ENCODE measurements at places on chromosomes 6 and 20.

GRCh38 chr6:73854998-73855718 is 159.2 kb downstream of the CD109 start:
- no peak for DNase-seq

GRCh38 chr6:2937627-2938003 is 33.8 kb downstream of the SERPINB6 start:
- no peak for DNase-seq

GRCh38 chr6:169886631-169887227 is 135.3 kb downstream of the ERMARD start:
- no peak for DNase-seq

GRCh38 chr20:20173254-20173653 is 120.9 kb downstream of the CFAP61 start:
- no peak for DNase-seq

DNA sequence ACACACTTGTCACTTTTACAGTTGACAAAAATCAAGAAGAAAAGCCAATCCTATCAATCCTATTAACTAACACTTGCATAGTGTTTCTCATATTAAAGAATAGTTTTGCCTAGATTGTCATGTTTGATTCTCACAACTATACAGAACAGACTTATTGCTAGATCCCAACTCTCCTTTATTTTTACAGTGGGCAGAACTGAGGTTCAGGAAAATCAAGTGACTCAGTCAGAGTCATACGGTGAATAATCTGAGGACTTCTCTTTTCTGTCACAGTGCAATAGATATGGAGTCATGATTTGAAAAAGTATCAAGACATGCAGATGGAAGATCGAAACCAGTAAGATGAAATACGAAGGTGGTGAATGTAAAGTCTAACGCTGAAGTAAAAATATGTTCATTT is 195.1 kb upstream of the CITED2 start:
- DNase-seq = no peak

DNA sequence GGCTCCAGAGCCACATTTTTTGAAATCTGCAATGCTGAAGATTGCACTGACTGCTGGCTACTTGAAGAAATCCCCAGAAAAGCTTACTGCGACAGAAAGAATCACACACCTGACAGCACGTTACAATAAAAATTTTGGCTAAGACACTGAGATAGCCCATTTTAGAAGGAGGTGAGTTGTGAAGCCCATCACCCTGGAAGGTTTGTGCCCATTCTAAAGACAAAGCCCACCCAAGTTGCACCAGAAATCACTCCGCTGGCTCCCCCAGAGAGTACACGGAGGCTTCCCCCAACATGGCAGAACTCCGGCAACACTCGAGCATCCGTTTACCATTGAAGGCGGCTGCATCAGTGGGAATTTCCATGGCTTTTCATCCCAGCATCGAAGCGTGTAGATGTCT is 29.4 kb downstream of the LPA start:
- no peak for DNase-seq

DNA sequence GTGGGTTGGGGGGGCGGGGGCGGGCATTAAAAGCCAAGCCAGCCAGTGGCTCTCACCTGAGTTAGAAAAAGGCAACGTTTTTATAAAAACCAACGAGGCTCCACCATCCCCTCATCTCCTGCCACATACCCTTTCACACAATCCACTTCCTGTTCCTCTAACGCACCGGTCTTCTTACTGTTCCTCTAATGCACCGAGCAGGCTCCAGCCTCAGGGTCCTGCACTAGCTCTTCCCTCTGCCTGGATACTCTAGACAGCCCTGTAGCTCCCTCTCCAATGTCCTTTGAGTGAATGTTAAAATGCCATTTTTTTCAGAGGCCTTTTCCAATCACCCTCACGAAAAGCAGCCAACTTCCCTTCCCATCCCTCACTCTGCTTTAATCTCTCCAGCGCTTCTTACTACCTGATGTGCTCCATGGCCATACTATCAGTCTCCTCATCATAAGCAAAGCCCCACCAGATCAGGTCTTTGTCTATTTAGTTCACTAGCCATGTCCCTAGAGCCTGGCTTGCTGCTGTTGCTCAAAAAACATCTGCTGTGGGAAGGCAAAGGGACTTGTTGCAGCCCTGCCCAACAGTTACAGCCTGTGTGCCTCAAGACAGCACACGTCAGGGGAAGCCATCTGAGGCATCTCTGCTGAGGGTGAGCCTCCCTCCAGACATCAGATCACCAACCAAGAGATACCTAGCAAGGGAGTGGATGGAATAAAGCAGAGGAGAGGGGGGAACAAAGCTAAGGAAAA is 3.9 kb downstream of the FKBP1A start:
- DNase-seq = no peak

GRCh38 chr6:3791526-3792203 is 40.2 kb upstream of the PXDC1 start:
- DNase-seq = no peak

- no peak for DNase-seq
Observed at GRCh38 chr6:27477318-27478013, 4.6 kb upstream of the ZNF184 start.

- DNase-seq = no peak
Observed at GRCh38 chr6:4128072-4128471, 7.3 kb downstream of the ECI2 start.

DNA sequence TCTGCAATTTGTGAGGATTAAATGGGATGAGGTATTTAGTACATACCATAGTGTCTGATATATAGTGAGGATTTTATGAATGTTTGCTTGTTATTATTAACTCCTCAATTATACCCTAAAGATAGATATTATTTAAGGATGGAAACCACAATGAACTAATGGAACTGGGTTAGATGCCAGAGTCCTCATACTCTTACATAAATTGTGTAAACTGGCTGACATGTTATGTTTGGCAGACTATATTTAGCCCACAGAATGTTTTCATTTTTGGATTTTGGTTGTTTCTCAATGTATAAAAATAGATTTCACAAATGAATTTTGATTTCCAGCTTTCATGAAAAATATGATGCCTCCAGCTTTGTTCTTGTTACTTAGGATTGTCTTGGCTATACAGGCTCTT is 37.6 kb downstream of the HTR1B start:
- DNase-seq = no peak

GRCh38 chr20:62776692-62777527 is 19.4 kb upstream of the MRGBP start:
- peak; percentile 50 for DNase-seq

DNA sequence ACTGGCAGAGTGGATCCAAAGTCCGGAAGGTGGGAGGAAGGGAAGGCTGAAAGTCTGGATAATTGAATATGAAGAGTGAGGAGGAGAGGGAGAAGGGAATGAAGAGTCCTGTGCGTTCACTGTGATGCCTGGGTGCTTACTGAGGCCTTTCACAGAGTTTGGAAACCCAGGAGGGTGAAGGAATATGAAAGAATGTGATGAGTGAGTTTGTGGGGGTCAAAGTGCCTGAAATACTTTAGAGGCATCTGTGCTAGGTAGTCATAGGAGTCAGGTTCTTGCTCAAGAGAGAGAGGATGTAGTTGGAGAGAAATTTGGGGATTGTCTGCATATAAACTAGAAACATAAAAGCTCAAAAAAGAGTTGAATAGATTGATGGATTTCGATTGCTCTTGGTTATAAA is 20.7 kb downstream of the NKX2-4 start:
- DNase-seq = no peak

- no peak for DNase-seq
Observed at GRCh38 chr6:67331304-67331703, 1303.8 kb upstream of the ADGRB3 start.

DNA sequence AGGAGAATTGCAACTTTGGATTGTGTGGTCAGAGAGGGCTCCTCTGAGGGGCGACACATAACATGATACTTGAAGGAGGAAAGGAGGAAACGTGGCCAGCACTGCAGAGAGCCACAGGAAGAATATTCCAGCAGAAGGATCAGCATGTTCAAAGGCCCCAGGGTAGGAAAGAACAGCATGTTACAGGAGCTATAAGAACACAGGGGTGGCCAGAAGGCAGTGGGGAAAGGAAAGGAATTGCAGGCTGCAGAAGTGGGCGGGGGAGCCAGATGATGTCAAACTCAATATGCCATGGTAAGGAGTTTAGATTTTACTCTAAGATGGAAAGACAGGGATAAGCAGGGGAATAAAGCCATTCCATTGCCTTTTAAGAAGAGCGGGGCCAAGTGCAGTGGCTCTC is 30.7 kb downstream of the MGME1 start:
- DNase-seq = no peak

DNA sequence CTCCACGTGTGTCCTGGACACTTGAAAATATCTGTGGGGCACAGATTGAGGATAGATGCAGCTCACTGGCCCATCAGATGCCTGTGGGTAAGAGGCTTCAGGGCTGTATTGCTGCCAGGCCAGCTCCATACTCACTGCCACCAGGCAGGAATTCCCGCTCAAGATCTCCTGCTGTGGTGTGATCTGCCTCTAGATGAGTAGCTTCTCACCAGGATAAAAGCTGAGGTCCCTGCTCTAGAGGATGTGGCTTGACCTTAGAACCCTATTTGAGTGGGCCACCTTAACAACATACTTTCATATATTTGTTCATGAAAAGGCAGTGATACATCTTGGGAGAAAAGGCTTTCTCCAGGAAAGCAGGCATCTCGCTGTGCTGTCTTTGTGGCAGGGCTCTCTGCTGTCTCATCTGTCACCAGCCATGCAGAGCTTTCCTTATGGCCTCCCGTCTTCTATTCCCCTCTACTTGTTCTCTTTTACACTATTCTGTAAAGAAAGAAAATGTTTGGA is 165.7 kb upstream of the RNF217 start:
- no peak for DNase-seq

All from stimulated activated CD8-positive, alpha-beta memory T cell treated with anti-CD3 and anti-CD28 coated beads, Interleukin-2, amount 100 ng/mL, for 48 hours (primary cell).